ENCODE measurements at places on chromosomes 5 and 9.

- no peak for DNase-seq
Observed at GRCh38 chr5:140883927-140884697, 2.2 kb downstream of the PCDHA13 start.

DNA sequence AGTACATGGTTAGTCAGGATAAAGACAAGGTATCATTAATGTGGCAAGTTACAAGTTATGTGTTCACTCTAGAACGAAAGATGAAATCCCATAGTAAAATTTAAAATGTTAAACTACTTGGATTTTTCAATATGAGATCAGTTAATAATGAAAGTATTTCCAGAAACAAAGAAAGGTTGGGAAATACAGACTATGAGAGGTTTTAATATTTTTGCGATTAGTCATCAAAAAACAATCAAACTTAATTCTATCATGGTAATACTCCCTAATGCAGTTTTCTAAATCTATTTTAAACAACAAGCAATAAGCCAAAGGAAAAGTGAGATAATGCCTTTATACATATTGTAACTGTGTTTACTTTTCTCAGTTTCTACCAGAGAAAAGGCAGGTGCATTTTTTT lies 10.6 kb downstream of the CDH12 start:
- no peak for DNase-seq

DNA sequence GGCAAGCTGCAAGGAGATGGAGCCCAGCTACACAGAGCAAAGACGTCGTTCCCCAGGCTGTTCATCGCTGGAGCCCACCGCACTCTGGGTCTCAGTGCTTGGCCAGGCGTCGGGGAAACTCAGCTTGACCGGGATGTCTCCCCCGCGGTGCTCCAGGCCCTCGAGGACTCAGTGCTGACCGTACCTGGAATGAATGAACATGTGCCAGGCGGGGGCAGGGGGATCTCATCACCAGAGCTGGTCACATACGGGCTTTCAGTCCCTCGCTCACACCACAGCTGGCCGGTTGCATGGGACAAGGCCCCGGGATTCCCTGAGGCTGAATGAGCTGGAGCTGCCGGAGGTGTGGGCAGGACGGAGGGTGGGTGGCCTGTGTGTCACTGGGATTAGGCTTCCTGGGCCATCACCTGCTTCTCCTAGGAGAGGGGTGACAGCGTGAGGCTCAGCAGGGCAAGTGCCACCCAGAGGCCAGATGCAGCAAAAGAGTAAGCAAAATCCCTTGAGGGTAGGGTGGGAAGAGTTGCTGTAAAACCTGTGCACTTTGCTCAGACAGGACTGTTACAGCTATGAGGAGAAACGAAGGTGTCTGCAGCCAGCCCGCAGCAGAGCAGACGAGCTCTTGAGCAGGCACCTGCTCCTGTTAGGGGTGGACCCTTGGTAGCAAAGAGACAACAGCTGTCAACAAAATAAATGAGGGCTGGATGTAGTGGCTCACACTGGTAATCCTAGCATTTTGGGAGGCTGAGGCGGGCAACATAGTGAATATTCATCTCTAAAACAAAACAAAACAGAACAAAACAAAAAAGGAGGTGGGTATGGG lies 70.7 kb upstream of the RAPGEF1 start:
- no peak for DNase-seq

DNA sequence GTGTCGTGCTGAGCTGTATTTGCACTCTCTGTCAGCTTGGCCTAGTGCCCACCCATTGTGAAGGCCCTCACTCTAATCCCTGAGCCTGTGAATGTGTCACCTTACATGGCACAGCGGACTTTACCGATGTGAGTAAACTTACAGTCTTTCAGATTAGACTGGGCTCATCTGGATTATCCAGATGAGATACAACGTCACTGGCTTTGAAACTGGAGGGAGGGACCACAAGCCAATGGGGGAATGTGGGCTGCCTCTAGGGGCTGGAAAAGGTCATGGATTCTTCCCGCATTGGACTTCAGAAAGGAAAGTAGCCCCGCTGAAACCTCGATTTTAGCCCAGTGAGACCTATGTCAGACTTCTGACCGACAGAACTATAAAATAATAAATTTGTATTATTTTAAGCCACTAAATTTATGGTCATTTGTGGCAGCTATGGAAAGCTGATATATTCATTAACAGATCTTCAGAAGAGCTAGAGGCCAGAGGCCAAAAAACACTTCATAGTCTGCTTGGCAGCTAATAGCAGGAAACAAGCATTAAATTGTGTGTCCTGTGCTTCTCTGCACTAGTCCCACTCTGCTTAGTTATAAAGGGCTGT lies 139.0 kb upstream of the GAS1 start:
- no peak for DNase-seq

- DNase-seq, result no peak
Observed at GRCh38 chr5:114544561-114544960, 182.7 kb downstream of the KCNN2 start.

GRCh38 chr9:81526587-81526986 lies 162.8 kb downstream of the TLE1 start:
- no peak for DNase-seq

DNA sequence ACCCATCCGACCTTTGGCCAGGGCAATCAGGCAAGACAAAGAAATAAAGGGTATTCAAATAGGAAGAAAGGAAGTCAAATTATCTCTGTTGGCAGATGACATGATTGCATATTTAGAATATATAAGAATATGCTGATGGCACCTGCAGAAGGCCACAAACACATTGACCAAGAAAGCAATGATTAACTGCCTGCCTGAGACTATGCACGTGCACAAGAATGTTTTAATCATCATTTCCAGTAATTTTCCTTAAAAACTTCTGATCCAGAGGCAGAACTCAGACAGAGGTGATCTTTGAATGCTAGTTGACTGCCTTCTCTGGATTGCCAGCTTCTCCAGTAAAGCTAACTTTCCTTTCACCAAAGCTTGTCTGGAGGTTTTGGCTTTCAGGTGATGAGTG lies 260.2 kb downstream of the DTWD2 start:
- no peak for DNase-seq

DNA sequence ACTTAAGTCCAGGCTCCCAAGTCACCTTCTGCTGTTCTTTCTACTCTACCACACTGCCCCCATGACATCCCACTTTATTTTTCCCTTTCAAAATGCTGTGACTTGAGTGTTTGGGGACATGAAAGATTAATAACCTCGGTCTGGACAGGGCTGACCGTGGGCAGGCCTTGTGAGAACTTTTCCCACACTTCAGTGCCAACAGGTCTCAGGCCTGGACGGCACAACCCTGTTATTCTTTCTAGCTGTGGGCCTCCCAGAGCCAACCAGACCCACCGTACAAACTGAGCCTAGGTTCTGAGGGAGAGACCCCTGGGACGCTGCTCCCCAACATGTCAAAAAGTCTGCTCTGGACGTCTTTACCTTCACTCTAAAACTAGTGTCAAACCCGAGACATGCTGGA lies 153.4 kb downstream of the CEP120 start:
- no peak for DNase-seq

GRCh38 chr9:14186096-14186495 lies 127.8 kb downstream of the NFIB start:
- no peak for DNase-seq

- no peak for DNase-seq
Observed at GRCh38 chr5:111229871-111230810, 6.0 kb downstream of the CAMK4 start.

GRCh38 chr5:143850050-143850683 lies 38.2 kb downstream of the HMHB1 start:
- no peak for DNase-seq

- no peak for DNase-seq
Observed at GRCh38 chr5:139100825-139101224, 97.3 kb downstream of the SIL1 start.

GRCh38 chr5:156799171-156799570 lies 50.9 kb upstream of the PPP1R2B start:
- no peak for DNase-seq

GRCh38 chr9:94811074-94811473 lies 84.6 kb downstream of the AOPEP start:
- DNase-seq, result no peak

- DNase-seq, result no peak
Observed at GRCh38 chr5:40683305-40683704, 3.6 kb downstream of the PTGER4 start.

DNA sequence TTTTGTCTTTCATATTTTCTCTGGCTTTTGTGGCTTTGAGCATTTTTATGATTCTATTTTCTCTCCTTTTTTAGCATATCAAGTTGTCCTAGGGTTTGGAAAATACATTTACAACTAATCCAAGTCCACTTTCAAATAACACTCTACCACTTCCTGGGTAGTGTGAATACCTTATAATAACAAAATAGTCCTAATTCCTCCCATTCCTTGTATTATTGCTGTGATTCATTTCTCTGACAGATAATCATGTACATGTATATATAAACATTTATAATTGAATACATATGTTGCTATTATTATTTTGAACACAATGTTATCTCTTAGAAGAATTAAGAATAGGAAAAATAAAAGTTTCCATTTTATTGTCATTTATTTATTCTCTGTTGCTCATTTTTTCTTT lies 14.9 kb upstream of the ADAM19 start:
- no peak for DNase-seq

DNA sequence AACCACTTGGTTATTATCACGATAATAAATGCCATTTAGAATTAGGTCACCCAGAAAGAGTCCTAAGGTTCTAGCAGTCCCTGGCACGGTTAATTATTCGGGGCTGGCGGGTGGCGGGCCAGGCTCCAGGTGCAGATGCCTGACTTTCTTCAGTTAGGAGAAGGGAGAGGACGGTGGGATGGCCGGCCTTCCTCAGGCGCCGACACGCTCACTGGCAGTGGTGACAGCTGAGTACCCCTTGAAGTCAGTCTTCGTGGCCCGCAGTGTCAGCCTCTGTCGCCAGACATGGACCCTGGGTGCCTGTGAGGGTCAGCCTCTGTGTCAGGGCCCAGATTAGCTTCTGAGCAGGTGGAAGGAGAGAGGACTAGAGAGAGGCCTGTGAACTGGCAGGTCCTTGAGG lies 21.1 kb upstream of the EXOC3 start:
- no peak for DNase-seq

DNA sequence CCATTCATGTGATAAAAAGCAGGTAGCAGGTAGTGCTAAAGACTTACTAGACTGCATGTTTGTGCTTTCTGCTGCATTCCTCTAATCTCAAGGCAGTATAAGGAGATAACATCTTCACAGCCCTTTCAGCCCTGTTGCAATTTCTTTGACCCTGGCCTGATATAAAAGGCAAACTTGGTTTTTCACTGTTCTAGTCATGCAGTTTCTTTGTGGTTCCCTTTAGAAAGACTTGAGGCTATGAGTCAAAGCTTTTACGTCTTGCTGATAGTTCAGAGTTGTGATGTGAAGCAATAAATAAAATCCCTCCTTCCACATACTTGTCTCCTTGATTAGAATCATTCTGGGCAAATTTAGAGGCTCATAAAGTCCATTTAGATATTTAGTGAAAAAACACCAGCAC lies 88.6 kb upstream of the CDKN2B start:
- DNase-seq, result no peak

DNA sequence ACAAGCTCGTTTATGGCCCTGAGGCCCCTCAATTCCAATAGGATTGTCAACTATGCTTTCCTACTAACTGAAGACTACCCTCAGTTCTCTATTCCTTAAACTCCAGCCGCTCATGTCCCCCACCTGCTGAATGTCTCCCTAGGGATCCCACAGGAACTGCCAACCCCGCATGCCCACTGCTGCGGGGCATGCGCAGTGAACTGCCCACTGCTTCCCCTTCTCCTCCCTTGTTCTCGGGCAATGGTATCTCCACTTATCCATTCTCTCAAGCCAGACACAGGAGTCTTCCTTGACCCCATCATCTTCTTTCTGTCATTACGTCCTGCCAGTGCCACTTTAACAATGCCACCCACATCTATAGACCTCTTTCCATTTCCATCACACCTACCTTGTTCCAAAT lies 90.0 kb downstream of the FGF18 start:
- no peak for DNase-seq

DNA sequence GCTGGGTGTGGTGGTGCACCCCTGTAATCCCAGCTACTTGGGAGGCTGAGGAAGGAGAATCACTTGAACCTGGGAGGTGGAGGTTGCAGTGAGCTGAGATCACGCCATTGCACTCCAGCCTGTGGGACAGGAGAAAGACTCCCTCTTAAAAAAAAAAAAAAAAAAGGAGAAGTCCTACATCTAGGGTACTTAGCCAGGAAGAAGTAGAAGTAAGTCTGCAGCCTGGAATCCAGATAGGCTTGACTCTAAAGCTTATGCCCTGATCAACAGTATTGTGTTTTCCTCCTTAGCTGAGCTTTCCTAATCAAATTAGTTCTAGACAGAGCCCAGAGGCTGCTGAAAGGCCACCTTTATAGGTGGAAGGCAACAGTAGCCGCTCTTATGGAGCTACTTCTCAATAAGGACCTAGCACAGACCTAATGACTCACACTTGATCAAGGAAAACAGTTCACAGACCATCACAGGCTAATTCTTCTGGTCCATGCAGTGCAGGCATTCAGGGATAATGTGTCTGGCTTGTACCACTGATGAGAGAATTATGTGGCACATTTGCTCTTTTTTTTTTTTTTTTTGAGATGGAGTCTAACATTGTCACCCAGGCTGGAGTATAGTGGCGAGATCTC lies 105.5 kb upstream of the KLF4 start:
- no peak for DNase-seq

- DNase-seq, result no peak
Observed at GRCh38 chr5:110536120-110537115, 190.1 kb downstream of the TMEM232 start.
